T-helper 2 cell treated with Interferon-gamma antibody and Interleukin-4, amounts not matched to agents 5 μg/mL and 100 μg/mL, for 36 hours (primary cell): ENCODE measurements at places on chromosomes 11 and 22.

DNA sequence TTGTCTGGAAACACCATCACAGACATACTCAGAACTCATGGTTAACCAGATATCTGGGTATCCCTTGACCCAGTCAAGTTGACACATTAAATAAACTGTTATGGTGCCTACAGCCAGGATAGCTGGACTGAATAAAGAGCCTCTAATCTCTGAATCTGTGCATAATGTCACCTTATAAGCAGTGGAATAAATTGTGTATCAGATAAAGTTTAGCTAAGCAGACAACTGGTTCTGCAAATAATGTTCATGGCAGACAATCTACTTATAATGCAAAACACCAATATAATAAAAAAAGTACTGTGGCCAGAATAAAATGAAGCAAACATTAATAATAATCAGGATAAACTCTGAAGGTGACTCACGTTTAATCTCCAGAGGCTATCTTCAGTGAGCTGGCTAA lies 628.5 kb upstream of the FAT3 start:
- no peak for DNase-seq

GRCh38 chr11:129608711-129609110 lies 206.9 kb upstream of the TMEM45B start:
- DNase-seq, result no peak

DNA sequence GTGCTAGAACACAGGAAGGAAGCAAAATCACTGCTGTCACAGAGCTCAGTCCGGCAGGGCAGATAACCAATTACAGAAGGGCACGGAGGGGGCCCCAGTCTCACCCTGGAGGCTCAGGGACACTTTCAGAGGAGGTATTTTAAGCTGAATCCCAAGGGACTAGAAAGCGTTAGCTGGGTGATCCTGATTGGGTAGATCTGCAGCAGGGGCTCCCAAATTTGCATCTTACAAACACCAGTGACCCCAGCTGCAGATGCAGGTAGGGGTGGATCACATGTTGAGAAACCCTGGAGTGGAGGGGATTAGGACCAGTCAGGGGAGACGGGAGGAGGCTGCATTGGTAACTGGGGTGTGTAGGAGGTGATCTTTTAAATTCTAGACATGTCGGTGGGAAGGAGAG lies 91.4 kb downstream of the CSNK2A3 start:
- DNase-seq, result no peak

- DNase-seq, result no peak
Measured at GRCh38 chr11:35905646-35906276, 38.1 kb upstream of the LDLRAD3 start.
